ENCODE measurements at places on chromosomes 5 and 9. TPM values are rescaled to one million over a fixed set of nuclear protein-coding genes. Genes with fewer than 3 reads are reported as not detected.

The CTNND2 gene
- not detected for total RNA-seq

GRCh38 chr9:116661037-116661954 is 25.8 kb upstream of the TRIM32 start:
- peak; percentile 90 for ATAC-seq

DNA sequence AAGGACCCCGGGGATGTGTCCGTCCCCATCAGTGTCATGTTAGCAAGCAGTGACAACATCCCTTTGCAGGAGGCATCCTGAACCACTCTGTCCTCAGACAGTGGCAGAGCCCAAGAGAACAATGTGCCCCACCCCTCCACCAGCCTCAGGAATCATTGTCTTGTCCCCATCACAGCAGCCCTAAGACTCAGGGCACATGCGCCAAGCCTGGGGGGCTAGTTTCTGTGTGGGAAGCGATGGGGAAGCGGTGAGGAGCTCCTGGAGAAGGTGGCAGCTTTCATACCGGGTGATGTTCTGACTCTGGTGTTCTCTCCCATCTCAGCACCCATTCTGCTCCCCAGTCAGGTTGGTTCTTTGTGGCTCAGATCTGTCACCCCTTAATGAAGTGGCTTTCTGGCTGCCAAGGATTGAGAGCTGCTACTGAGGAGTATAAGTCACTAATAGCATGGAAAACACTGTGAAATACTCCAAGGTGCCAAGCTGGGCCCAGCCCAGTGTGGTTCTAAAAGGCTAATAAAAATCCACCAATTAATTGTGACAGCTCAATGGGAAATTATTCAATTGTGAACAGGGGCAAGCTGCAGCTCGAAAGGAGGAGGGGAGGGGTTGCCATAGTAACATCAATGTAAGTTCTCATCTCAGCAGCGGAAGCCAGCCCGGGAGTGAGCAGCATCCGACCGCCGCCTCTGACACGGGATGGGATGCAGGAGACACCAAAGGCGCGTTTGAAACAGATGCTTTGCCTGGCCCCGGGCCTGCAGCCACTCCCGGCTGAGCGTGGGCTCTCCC is 4.7 kb downstream of the QRFP start:
- no peak for ATAC-seq

DNA sequence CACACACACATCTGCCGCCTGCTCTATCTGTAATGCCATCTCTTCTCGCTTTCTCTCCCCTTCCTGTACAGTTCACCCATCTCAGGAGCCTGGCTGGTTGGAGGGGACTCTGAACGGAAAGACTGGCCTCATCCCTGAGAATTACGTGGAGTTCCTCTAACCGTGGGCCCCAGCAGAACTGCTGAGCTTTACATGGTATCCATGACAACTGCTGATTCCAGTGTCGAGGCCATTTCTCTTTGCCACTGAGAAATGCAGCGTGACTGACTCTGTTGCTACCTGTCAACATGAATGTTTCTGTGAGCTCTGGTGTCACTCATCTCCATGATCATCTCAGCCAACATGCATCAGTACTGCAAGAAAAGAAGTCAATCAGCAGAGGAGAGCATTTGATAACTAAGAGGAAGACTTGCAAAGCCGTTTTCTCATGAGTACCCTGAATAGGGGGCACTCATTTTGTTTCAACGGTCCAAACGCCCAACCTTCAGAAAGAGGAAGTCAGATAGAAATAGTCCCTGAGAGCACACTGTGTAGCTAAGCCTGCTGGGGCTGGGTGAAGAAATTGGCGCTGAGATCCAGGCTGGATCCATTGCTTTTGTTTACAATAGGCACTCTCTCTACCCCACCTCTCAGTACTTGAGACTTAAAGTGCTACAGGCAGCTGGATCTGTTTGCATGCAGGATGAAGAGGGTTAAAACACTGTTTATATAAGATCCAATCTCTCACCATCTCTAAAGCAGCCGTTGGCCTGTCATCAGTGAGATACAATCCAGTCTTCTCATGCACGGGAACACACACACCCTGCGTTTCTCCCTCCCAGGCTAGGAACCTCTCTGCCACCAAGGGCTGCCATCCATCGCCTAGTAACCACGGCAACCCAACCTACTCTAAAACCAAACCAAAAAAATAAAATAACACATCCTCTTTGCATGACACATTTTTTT is 180.9 kb downstream of the NR3C1 start:
- peak; percentile 32 for ATAC-seq

DNA sequence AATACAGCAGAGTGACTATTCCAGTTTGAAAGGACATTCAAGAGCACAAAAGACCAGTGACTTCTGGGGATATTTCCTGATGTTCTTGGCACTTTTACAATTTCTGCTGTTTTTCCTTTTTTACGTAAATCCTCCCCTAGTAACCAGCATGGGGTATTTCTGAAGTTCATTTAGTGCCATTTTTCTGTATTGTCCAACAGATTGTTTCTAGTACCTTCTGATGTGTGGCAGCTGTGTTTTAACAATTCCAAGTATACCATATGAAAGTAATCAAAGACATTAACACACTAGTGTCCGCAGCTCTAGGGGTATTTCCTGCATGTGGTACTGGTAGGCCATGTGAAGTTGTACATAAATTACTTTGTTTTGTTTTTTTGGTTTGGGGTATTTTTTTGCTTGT is 53.0 kb upstream of the SMARCA2 start:
- ATAC-seq, result no peak

DNA sequence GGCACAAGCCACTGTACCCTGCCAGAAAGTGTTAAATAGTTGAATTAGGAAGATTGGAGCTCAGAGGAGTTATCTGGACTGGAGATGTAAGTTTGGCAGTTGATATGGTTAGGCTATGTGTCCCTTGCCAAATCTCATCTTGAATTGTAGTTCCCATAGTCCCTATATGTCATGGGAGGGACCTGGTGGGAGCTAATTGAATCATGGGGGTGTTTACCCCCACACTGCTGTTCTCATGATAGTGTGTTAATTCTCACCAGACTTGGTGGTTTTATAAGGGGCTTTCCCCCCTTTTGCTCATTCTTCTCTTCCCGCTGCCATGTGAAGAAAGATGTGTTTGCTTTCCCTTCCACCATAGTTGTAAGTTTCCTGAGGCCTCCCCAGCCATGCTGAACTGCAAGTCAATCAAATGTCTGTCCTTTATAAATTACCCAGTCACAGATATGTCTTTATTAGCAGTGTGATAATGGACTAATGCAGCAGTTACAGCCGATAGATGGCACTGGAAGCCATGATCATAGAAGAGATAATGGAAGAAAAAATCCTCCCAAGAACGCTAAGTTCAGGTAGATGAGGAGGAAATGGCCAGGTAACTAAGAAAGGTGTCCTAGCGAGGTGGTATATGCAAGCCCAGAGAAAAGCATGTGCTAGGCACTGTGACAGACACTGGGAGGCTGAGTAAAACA is 51.4 kb downstream of the TNFSF8 start:
- no peak for ATAC-seq

DNA sequence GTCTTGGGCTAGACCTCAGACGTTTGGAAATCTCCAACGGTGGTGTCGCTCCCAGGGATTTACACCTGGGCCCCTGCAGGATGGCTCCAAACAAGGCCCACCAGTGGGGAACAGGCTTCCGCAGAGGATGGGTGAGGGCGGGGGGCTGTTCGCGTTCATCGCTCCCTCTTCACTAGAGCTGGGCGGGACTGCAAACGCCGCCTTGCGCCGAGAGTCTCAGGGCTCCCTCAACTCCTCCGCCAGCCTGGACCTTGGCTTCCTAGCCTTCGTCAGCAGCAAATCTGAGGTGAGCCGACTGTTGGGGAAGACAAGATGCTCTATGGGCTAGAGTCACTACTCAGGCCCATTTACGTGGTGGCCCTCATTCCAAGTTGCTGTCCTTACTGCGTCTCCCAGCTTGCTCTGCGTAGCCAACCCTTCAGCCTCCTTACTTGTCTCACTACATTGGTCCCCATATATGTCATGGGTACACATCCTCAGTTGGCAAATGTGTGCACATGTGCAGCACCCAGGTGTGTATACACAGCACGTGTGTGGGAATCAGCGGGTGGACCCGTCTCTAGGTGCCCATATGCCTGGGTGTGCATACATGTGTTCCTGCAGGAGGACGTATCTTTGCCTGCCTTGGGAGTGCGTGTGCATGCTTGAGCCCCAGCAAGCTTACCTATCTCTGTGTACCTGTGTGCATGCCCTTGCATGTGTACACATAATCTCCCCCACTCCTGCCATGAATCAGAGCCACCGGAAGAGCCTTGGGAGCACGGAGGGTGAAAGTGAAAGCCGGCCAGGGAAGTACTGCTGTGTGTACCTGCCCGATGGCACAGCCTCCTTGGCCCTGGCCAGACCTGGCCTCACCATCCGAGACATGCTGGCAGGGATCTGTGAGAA is 10.5 kb downstream of the RGS14 start:
- peak; percentile 38 for ATAC-seq

- no peak for ATAC-seq
Measured at GRCh38 chr9:79806086-79806485, 234.3 kb downstream of the TLE4 start.

GRCh38 chr9:95696701-95697100 is 178.8 kb upstream of the ERCC6L2 start:
- ATAC-seq, result no peak

- ATAC-seq, result no peak
Measured at GRCh38 chr5:82276800-82277612, 1.1 kb downstream of the RPS23 start.

DNA sequence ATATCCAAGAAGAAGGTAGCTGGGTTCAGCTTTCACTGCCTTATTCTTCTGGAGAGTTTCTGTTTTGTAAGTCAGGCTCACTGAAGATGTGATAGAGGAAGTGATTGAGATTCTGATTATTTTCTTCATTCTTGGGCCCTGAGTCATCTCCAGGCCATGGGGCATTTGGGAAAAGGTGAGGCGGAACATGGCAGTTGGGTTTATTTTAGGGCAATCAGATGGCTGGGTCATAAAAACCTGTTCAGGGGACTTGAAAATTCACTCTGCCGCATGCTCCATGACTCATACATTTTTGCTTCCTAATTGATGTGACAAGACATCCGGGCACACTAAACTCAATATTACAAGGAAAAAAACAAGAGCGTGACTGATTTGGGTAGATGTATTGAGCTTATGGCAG is 265.7 kb upstream of the KLF4 start:
- ATAC-seq, result peak; percentile 86

GRCh38 chr5:43432486-43433375 is 20.5 kb upstream of the CCL28 start:
- peak; percentile 72 for ATAC-seq

GRCh38 chr9:19379697-19380046 is 364 bp downstream of the RPS6 start:
- ATAC-seq, result peak; percentile 36

- peak; percentile 38 for ATAC-seq
Measured at GRCh38 chr9:127898433-127899127, 823 bp downstream of the ST6GALNAC6 start.

The C1QTNF2 gene
- total RNA-seq, result 0.20 TPM

DNA sequence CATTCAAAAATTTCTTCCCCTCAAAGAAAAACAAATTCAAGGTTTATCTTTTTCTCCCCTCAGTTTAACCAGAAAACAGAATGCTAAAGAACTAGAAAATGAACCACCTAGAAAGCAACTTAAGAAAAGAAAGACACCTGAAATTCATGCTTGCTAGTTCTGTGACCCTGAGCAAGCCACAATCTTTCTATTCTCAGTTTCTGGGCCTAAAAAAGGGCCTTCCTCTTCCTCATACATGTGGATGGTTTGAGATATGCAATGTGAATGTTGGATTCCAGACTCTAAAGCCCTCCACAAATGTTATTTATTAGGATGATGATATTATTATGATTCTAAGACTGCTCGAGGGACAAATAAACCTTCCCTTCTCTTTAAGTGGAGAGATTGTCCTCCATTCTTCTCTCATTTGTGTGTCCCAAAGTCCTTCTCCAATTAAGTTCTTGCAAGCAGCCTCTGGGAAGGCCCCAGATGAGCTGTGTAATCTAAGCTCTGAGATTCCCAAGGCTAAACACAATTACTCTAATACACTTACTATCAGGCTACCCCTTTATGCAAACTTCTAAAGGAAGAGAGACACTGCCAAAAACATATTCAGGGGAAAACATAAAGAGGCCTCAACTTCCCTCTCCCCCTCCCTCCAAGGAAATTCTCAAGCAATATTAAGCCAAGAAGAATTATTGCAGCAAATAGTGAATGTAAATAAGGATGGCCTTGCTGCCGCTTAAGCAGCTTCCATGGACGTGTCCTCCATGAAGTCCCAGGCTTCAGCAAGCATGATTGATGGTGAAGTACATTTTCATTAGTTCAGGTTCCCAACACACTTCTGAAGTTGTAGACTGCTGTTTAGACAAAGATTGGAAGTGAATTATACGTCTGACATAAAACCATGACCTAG is 80.2 kb downstream of the PRKACG start:
- ATAC-seq, result no peak

The GABRG2 gene
- total RNA-seq, result not detected

GRCh38 chr5:93422652-93423280 is 158.3 kb downstream of the NR2F1-AS1 start:
- no peak for ATAC-seq

The PCDHAC2 gene
- 0.24 TPM for total RNA-seq

DNA sequence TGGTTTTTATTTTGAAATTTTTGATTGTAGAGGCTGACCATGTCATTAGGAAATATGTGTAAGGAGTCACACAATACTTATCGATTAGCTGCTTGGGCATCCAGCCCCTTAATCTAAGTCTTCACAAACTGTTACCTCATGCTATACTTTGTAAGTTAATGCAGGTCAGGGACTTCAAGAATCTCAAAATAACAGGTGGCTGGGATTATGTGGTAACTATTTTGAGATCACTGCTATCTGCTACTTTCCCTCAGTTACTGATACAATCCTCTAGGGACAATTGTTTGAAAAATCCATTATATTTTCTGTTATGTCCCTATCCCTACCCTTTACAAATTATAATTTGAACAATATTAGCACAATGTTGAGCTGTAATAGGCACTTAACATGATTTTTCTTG is 21.7 kb downstream of the FTMT start:
- ATAC-seq, result no peak

DNA sequence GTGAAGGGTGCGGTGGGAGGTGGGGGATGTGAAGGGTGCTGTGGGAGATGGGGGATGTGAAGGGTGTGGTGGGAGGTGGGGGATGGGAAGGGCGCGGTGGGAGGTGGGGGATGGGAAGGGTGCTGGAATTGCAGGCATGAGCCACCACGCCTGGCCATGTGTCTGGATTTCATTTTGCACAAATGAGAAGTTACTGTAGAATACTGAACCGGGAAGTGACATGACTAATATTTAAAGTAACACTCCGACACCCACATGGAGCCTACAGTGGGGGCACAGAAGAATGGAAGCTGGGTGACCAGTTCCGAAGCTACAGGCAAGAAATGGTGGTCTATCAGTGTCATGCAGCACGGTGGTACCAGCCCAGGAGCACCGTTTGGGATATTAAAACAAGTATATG is 69.9 kb upstream of the SPTLC1 start:
- ATAC-seq, result no peak

All from esophagus mucosa (tissue), 1 donor.